ENCODE measurements at places on chromosomes 3 and 15.

- no peak for DNase-seq
Measured at GRCh38 chr3:152870027-152870426, 35.1 kb downstream of the P2RY1 start.

DNA sequence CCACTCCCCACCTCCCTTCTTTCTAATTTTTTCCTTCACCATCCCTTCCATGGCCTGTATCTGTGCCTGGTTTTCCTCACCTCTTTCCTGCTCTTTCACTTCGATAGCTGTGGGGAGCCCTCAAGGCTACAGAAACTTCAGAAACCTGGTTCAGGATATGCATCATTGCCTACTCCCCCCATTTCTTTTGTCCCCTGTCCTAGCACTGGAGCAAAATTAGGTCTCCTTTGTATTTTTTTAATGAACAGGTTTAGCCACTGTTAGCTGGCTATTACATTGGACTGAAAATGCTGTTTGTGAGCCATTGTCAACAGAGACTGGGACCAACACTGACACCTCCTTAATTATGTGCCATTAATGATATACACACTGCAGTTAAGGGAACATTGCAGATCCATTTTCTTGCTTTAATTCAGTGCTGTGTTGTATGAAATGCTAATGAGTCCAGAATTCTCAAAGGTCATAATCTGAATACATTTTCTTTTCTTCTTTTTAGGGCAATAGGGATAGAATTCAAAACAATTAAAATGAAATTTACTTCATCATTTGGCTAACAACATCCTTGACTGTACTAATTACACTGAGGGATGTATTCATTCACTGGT, 138.6 kb downstream of the PDCD6IP start:
- DNase-seq: no peak

GRCh38 chr15:31268108-31268501, 58.5 kb upstream of the KLF13 start:
- no peak for DNase-seq

- DNase-seq: no peak
Measured at GRCh38 chr3:194872669-194872977, 186.9 kb downstream of the FAM43A start.

DNA sequence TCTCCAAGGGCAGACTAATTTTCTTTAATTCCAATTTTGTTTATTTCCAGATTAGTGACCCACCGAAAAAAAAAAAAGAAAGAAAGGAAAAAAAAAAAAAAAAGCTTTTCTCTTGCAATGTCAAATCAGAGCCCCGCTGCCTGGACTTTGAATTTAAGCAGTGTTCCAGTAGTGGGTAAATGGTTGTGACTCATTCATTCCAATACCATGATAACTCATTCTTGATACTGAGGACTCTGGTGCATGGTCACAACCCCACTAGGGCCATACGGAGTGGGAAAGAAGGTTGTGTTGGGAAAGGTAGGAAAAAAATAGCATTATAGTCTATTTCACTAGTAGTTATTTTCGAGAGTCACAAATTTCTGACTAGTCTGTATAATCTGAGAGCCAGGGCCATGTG, 59.1 kb upstream of the COL8A1 start:
- DNase-seq: no peak

DNA sequence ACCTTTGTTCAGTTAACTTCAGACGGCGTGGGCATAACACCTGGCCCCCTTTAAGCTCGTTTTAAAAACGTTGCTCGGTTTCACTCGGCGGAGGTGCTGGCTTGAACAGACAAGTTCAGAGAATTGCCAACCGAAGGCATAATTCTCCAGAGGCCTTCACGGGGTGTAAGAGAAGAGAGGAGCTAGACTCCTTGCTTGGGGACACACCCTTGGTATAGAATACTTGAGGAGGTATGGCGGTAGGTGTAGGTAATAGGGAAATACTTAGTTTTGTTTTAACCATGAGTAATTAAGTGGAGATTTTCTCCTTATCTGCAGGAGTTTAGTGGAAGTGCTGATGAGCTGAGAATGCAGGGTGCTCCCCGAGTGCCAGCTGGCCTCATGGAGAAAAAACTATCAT, 921 bp downstream of the FBXL2 start:
- DNase-seq: no peak

DNA sequence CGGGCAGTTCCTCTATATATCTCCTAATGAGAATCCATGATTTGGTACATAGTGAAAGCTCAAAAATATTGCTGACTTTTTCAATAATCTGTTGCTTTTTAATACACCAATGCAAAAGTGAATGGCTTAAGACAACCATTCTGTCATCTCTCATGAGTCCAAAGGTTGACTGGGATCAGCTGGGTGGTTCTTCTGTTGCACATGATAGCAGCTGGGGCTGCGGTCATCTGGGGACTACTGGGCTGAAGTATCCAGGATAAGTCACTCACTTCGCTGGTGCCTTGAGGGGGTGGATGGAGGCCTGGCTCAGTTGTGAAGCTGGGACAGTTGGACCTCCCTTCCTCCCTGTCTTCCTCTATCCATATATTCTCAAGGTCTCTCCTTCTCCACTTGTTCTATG, 53.7 kb downstream of the NOX5 start:
- no peak for DNase-seq

GRCh38 chr3:67654099-67654843, at the start of gene SUCLG2:
SUCLG2 (minus strand) TSS chr3:67654612; CDS start chr3:67654586, 26 bp downstream.
- peak; percentile 83 for DNase-seq

GRCh38 chr3:3016226-3016625, 93.9 kb downstream of the IL5RA start:
- DNase-seq: no peak
